ENCODE measurements at places on chromosomes 11 and 22. TPM values are rescaled to one million over a fixed set of nuclear protein-coding genes. Genes with fewer than 3 reads are reported as not detected.

Gene CLP1
- 11.7 TPM for total RNA-seq

- peak; percentile 84 for DNase-seq
Measured at GRCh38 chr11:75350743-75351540, 519 bp downstream of the ARRB1 start.

DNA sequence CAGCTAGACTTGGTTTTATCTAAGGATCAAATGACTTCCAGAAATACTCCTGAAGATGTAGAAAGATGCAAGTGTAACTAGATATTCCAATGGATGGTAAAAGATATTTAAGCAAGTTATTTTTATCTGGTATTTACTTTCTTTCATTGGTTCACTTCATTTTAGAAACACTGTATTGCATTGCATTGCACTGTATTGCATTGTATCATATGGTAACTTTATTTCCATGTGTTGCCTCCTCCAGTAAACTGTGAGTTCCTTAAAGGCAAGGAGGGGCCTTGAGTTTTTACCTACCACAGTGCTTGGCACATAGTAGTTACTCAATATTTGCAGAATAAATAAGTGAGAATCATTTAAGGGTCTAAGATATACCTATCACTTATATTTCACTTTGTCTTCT lies 31.8 kb upstream of the FLI1 start:
- DNase-seq, result no peak

GRCh38 chr22:29581799-29582198 lies 886 bp upstream of the NIPSNAP1 start:
- DNase-seq, result no peak

- no peak for DNase-seq
Measured at GRCh38 chr11:125167292-125167953, 2.9 kb downstream of the PKNOX2 start.

Data from upper lobe of right lung (tissue), 1 donor.